ENCODE measurements at places on chromosomes 3 and 15.

DNA sequence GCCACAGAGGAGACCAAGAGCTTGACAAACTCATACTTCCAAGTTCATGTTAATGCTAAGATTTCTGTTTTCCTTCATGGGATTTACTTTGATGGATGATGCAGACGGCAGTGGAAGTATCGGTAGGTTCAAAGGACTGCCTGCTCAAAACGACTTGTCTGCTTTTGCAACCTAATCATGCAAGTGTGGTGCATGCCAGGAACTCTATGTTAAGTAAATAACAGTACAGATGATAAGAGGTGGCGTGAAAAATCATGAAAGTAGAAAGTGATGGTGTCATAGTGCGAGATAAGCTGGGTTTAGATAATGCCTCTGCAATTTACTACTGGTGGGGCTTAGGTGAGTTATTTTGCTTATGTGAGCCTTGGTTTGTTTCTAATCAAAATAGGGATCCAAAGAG, 14.7 kb upstream of the LMCD1 start:
- DNase-seq: no peak

DNA sequence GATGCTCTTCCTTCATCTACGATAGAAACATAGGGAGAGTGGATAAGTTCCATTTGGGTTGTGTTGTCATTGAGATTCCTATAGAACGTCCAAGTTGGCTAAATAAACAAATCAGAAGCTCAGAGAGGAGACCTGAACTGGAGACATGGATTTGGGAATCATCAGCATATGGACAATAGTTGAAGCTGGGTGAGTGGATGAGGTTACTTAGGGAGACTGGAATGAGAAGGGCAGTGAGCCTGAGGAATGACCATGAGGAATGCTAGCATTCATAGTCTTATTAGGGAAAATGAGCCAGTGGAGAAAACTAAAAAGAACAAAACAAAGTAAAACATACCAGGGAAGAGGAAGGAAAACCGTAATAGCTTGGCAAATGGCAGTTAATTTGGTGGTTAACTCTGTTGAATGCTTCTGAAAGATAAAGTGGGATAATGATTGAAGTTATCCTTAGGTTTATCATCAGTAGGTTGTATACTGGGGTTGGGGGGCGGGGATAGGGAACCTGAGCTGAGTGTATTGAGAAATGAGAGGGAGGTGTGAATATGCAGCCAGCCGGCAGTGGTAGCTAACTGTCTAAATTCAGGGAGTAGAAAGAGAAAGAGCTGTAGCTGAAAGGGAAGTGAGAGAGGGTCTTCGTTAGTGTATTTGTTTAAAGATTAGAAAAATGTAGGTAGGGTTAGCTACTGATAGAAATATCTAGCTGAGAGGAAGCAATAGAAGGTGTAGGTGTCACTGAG, 74.6 kb downstream of the ARHGEF26 start:
- no peak for DNase-seq

GRCh38 chr3:188041193-188041592, 112.8 kb upstream of the LPP start:
- no peak for DNase-seq

GRCh38 chr3:158810823-158811724, 9.2 kb downstream of the MFSD1 start:
- no peak for DNase-seq

DNA sequence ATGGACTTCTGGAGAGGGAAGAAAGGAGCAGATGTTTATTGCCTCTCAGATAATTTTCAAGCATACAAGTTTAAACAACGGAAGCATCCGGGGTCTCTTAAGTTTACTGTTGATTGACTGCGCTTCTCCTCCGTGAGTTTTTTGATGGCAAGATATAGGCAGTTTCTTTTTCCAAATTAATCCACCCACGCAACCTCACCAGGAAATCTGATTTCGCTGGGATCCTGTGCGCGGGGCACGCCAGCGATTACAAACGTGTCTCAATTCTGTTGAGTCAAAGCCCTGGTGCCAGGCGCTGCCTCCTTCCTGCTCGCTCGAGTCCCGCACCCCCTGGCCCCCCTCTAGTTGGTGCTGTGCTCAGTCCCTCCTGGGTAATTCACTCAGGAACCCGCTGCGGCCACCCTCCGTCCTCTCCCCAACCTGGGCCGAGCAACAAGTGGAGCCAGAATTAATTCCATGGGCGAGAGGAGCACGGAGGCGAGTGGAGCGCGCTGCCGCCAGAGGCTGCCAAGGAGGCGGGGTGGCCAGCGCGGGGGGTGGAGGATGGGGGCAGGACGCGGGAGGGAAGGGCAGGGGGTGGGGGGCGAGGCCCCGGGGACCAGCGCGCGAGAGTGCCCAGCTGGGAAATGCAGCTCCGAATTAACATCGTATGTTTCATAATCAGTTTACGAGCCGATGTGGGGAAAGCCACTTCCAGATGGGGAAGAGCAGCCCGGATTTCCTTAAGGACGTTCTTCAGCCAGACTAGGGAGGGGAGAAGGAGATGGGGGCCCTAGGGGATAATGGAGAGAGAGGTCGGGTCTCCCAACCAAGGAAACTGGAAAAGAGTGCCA, 6.0 kb downstream of the WNT5A start:
- DNase-seq: no peak

GRCh38 chr3:129937717-129938116, 36.8 kb upstream of the TRH start:
- DNase-seq: no peak

- no peak for DNase-seq
These were observed 46.5 kb downstream of the KLHDC8B start for GRCh38 chr3:49217688-49218470.

GRCh38 chr15:31263751-31264558, 62.7 kb upstream of the KLF13 start:
- DNase-seq: no peak

GRCh38 chr3:142646020-142646785, 50.0 kb downstream of the PLS1 start:
- DNase-seq: no peak
